CD4-positive, alpha-beta T cell treated with Interferon gamma for 1 hour (primary cell): ENCODE measurements at places on chromosomes 4 and X.

- peak; percentile 85 for DNase-seq
Observed at GRCh38 chrX:129769467-129770154, 10.1 kb upstream of the SASH3 start.

GRCh38 chrX:107574711-107575110 lies 53.6 kb upstream of the PRPS1 start:
- DNase-seq, result no peak

- DNase-seq, result no peak
Observed at GRCh38 chr4:60743654-60744053, 456.5 kb upstream of the ADGRL3 start.

DNA sequence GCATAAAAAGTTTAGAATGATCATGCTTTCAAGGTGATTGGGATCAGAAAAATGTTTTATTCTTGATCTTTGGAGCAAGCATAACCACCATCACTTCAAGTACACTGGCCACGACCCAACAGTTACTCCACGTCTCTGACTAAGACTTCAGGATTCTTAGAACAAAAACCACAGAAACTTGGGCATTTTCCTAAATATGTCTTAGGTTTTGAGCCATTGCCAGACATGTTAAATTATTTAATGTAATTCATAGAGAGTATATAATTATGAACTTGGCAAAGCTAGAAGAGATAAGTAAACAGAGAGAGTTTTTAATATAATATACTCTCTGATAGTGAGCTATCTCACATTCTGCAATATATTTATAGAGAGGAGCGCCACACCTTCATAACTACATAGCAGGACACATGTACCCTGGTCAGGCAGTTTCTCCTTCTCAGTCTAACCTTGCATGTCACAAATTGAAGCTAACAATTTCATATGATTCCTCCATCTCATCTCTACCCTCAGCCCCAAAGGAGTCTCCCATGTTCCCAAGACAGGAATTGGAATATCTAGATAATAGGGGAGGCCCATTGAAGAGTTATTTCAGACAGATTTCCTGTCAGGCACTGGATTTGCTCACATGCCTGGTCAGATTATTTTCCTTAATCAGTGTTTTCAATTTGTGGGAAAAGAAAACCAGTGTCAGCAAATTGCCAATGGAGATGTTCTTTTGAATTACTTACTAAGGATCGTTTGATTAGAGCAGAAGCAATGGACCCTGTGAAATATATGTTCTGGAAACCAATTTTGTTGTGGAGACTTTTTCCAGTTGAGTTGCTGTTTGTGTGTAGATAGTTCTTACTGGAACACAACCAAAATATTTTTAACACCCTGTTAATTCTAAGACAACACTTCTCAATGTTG lies 61.7 kb upstream of the GUCY1A1 start:
- no peak for DNase-seq

DNA sequence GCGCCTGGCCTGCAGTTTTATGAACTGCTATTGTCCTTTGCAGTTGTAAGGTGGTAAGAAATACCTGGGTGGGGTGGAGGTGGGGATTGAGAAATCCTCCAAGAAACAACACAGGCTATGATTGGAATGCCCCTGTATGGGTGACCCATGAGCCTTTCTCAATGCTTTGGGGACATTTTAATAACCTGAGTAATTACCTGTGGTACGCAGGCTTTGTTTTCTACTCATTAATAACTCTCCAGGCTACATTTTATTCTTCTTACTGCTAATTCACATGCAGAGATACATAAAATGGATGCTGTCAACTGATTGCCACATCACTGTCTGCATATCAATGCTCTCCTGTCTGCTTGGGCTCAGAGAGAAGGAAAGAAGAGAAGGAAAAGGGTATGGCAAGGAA lies 41.8 kb downstream of the PHEX start:
- no peak for DNase-seq

GRCh38 chr4:1540601-1541375 lies 134.5 kb upstream of the NKX1-1 start:
- DNase-seq, result no peak
